ENCODE measurements at places on chromosomes 3 and 15. TPM values are rescaled to one million over a fixed set of nuclear protein-coding genes. Genes with fewer than 3 reads are reported as not detected.

The ZNF619 gene
- 3.6 TPM for total RNA-seq

The AGBL1 gene
- not detected for total RNA-seq

The SLC24A5 gene
- not detected for total RNA-seq

The CDCP1 gene
- total RNA-seq = 30.7 TPM

The TTLL13 gene
- total RNA-seq = not detected
